IgD-negative memory B cell (primary cell): ENCODE measurements at places on chromosomes 2 and 18. TPM values are rescaled to one million over a fixed set of nuclear protein-coding genes. Genes with fewer than 3 reads are reported as not detected.

The IL37 gene
- polyA plus RNA-seq = not detected

The MYOM1 gene
- 2.4 TPM for polyA plus RNA-seq

The DNAJC10 gene
- polyA plus RNA-seq = 158 TPM

The ALK gene
- not detected for polyA plus RNA-seq

The FAP gene
- not detected for polyA plus RNA-seq

The GATA6 gene
- polyA plus RNA-seq = not detected

The GAREM2 gene
- polyA plus RNA-seq = 0.19 TPM

The GULP1 gene
- not detected for polyA plus RNA-seq

The PKDCC gene
- not detected for polyA plus RNA-seq

The WBP1 gene
- 39.5 TPM for polyA plus RNA-seq

The FTCDNL1 gene
- 2.0 TPM for polyA plus RNA-seq

The CCDC74A gene
- polyA plus RNA-seq = not detected

The REG3A gene
- not detected for polyA plus RNA-seq

The SPATA3 gene
- polyA plus RNA-seq = not detected

The MOGAT1 gene
- not detected for polyA plus RNA-seq

The DNAJC5G gene
- polyA plus RNA-seq = not detected

The FIGN gene
- polyA plus RNA-seq = not detected

The CHRND gene
- polyA plus RNA-seq = not detected

The C1GALT1C1L gene
- not detected for polyA plus RNA-seq

The ANKRD36 gene
- polyA plus RNA-seq = 9.4 TPM

The USP14 gene
- 28.8 TPM for polyA plus RNA-seq

The TPO gene
- polyA plus RNA-seq = not detected

The CLASP1 gene
- polyA plus RNA-seq = 16.0 TPM

The CPLX4 gene
- polyA plus RNA-seq = not detected

The NEU2 gene
- not detected for polyA plus RNA-seq

The CEBPZ gene
- polyA plus RNA-seq = 19.1 TPM

The LRP1B gene
- not detected for polyA plus RNA-seq

The COPS8 gene
- 51.1 TPM for polyA plus RNA-seq

The TMEM178A gene
- polyA plus RNA-seq = not detected

The SLC5A7 gene
- not detected for polyA plus RNA-seq

The KIF5C gene
- polyA plus RNA-seq = 2.0 TPM

The SLC9A4 gene
- polyA plus RNA-seq = not detected

The ERMN gene
- polyA plus RNA-seq = 0.08 TPM

The FKBP7 gene
- 4.5 TPM for polyA plus RNA-seq

The CERS6 gene
- polyA plus RNA-seq = 2.7 TPM

The UGT1A10 gene
- polyA plus RNA-seq = not detected

The CRYBA2 gene
- not detected for polyA plus RNA-seq

The RAD51AP2 gene
- not detected for polyA plus RNA-seq

The ANKRD30B gene
- not detected for polyA plus RNA-seq

The ACTG2 gene
- not detected for polyA plus RNA-seq

The ALPG gene
- not detected for polyA plus RNA-seq

The KLF11 gene
- 13.9 TPM for polyA plus RNA-seq

The CNDP1 gene
- not detected for polyA plus RNA-seq

The FAM110C gene
- polyA plus RNA-seq = not detected

The LINC00305 gene
- not detected for polyA plus RNA-seq

The RND3 gene
- not detected for polyA plus RNA-seq

The LYG2 gene
- polyA plus RNA-seq = not detected

The C2orf81 gene
- 5.6 TPM for polyA plus RNA-seq

The SLC19A3 gene
- not detected for polyA plus RNA-seq

The RGPD6 gene
- polyA plus RNA-seq = 3.5 TPM

The ARHGEF4 gene
- 0.24 TPM for polyA plus RNA-seq

The CRYGD gene
- polyA plus RNA-seq = not detected

The SLC23A3 gene
- 0.63 TPM for polyA plus RNA-seq

The SERPINB13 gene
- not detected for polyA plus RNA-seq

The SPHKAP gene
- not detected for polyA plus RNA-seq

The CCBE1 gene
- polyA plus RNA-seq = not detected

The KRTCAP3 gene
- polyA plus RNA-seq = 1.6 TPM

The TIA1 gene
- 54.1 TPM for polyA plus RNA-seq
